ENCODE measurements at places on chromosomes 1 and 21.

GRCh38 chr1:102107441-102107840 lies 110.7 kb upstream of the OLFM3 start:
- DNase-seq, result no peak

- DNase-seq, result no peak
Measured at GRCh38 chr1:233180641-233181364, 114.7 kb downstream of the PCNX2 start.

- no peak for DNase-seq
Measured at GRCh38 chr1:197277166-197277565, 9.1 kb downstream of the CRB1 start.

- peak; percentile 36 for DNase-seq
Measured at GRCh38 chr1:113835686-113836290, 23.5 kb upstream of the RSBN1 start.

- no peak for DNase-seq
Measured at GRCh38 chr1:18919197-18919905, 17.0 kb upstream of the ALDH4A1 start.

DNA sequence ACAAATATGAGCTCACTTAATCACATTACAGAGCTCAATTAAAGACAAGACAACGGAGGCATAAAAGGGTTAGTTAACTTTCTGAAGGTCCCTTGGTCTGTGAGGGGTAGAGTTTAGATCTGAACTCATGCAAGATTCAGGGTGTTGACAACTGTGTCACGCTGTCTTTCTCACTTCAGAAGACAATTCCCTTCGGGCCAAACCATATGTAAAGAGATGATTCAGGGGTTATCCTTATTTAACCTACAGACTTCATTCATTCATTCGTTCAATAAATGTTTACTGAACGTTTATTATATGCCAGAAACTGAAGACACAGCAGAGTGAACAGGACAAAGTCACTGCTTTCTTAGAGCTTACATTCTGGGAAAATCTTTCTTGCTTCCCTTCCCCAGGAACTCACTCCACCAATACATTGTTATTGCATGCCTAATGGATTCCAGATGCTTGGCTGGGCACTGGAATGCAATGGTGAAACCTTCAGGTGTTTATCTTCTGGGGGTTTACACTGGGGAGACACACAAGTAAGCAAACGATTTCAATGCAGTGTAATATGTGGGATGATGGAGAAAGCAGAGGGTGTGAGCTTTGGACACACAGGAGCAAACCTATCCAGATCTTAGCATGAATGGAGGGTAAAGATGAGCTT lies 6.4 kb downstream of the XCL1 start:
- DNase-seq, result no peak

- DNase-seq, result no peak
Measured at GRCh38 chr21:36477001-36477400, 2.9 kb downstream of the CLDN14 start.

DNA sequence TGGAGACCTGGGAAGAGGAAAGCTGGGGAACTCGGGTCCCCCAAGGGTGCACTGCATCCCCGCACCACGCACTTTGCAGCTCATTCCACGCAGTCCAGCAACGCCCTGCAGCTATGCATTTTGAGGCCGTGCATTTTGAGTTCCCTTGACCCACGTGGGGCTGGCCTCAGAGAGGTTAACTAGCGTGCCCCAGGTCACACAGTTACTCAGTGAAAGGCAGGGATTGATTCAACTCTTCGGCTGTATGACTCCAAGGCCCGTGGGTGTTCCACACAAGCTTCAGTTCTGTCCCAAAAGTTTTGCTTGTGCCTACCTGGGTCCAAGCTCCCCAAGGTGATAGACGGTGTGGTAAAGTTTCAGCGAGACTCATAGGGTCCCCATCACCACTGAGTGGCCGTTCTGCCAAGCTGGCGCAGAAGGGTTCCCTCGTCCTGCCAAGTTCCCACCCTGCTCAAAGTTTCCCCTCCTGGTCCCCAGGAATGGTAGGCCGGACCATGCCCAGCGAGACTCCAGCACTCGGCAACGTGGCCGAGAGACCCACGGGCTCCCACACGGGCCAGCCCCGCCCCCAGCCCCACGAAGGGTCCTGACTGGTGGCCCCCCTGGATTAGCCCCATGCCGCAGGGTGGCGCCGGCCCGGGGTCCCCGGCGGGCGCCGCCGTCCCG lies 611 bp downstream of the HSPG2 start:
- no peak for DNase-seq

GRCh38 chr1:111471012-111471411 lies 2.8 kb upstream of the C1orf162 start:
- no peak for DNase-seq

DNA sequence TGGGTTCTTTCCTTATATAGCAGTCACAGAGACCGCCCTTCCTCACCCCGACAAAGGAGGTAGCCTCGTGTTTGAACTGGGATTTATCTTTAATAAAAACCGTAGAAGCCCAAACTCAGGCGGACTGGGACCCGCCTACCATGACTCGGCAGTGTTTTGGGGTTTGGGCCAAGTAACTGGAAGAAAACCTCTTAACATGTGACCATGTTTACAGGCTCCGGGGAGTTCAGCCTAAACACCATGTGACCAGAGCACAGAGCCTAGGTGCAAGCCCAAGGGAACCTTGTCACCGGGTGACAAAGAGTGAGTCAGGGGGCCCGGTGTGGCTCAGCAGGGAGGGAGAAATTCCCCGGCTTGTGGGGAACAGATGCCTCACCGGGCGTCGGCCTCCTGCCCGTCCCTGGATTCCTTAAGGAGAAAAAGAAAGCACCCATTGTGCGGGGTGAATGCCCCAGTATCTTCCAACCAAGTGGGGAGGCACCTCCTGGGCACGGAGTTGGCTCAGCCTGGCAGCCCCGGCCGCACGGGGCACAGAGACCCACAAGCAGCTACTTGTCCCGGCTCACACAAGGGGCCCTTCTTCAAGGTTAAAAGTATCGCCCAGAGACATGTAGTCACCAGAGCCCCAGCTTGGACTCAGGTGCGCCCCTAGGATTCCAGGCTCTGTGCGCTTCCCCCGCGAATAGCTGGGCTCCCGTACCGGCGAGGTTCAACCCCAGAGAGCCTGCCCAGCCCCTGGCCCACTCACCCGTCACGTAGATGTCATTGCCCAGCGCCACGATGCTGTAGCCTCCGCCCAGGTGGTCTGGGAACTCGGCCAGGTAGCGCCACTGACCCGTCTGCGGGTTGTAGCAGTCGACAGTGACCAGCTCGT lies 1.4 kb downstream of the KLHL21 start:
- peak; percentile 98 for DNase-seq

DNA sequence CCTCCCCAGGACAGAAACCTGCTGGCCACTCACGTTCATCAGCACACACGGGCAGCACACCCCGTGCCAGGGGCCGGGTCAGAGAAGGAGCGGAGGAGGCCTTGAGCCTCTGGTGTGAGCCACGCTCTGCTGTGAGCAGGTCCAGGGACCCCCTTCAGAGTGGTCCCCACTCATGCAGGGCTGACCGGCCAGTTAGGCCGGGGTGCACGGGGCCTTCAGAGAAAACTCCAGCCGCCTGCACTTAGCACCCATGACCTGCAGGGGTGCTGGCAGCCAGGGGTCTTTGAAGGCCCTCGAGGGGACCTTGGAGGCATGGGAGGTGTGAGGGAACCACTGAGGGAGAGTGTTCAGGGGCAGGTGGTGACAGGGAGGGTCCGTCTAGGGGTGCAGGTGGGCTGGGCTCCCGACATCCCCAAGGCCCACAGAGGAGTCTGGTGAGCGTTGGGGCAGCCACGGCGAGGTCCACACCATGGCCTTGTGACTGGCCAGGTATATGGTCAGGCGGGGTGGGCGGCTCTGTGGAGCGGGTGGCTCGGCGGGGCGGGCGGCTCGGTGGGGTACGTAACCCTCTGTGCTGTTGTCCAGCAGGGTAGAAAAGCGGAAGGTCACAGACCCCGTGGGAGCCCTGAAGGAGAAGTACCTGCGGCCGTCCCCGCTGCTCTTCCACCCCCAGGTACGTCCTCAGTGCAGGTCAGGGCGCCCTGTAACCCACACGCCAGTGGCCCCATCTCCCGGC lies 40.3 kb upstream of the ARHGEF16 start:
- DNase-seq, result no peak

- no peak for DNase-seq
Measured at GRCh38 chr1:45334308-45335245, 5.4 kb upstream of the TOE1 start.

- DNase-seq, result no peak
Measured at GRCh38 chr1:69081668-69082067, 486.1 kb upstream of the LRRC7 start.

DNA sequence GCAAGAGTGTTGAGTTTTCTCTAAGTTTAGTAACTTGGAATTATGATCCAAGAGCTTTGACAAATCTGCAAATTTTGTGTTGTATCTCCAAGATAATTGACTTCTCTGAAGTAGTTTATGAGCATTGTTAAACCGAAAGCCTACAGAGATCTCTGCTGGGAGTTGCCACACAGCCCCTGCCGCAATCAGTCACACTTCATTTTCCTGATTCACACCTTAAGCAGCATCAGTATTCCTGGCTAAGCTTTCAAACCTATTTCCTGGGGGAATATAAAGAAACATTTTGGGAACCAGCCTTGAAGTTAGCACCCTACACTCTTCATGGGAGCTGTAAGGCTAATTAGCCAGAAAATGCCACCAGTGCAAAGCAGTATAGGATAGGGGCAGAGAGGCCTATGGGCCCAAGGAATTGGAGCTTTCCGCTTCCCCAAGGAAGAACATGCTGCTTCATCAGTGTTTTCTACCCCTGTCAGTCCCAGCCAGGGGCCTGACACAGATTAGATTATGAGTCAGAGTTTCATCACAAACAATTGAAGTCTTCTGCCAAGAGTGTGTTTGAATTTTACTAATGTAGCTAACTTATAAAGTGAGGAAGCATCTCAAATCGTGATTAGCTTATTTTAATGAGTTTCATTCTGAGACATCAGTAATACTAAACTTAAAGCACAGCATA lies 23.2 kb upstream of the CACYBP start:
- peak; percentile 59 for DNase-seq

GRCh38 chr1:168227620-168228019 lies 1.8 kb downstream of the SFT2D2 start:
- DNase-seq, result no peak

GRCh38 chr1:109559995-109560394 lies 11.6 kb downstream of the GNAI3 start:
- no peak for DNase-seq

DNA sequence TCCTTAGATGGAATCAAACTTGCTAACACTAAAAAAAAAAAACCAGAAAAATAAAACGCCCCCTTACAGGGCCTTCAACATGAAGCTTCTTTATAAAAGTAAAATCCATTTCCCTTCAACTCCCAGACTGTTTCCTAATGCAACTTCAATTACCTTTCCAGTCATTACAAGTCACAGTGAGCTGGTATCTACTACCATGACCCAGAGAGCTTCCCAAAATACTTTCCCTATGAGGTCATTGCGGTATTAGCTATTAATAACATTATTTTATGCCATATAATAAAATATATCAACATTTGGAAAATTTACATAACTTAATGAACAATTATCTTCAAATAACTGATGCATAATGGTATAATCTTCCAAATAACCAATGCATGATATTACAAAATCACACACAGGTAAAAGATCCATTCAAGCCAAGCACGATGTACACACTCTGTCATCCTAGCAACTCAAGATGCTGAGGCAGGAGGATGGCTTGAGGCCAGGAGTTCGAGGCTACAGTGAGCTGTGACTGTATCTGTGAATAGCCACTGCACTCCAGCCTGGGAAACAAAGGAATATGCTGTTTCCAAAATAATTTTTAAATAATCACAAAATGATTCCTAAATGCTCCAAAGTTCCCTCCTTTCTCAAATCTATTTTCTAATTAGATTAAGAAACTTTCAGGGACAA lies 24.1 kb downstream of the EIF4G3 start:
- DNase-seq, result no peak

GRCh38 chr1:30855686-30856259 lies 52.8 kb downstream of the SDC3 start:
- no peak for DNase-seq

DNA sequence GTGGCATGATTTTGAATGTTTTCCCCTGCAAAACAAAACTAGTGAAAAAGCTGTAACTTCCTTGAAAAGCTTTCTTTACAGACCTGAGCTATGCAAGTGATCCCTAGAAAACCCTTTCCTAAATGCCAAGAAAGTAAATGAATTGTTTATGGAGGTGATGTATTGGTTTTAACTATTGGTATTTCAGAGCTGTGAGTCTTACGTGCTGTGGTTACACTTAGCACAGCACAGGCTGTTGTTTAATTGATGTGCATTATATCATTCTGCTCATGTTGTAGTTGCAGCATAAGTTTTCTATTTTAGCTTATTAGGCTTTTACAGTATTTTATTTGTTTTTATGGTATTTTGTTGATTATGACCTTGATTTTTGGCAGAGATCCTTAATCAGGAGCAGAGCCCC lies 74.1 kb upstream of the DYNLT5 start:
- DNase-seq, result no peak

DNA sequence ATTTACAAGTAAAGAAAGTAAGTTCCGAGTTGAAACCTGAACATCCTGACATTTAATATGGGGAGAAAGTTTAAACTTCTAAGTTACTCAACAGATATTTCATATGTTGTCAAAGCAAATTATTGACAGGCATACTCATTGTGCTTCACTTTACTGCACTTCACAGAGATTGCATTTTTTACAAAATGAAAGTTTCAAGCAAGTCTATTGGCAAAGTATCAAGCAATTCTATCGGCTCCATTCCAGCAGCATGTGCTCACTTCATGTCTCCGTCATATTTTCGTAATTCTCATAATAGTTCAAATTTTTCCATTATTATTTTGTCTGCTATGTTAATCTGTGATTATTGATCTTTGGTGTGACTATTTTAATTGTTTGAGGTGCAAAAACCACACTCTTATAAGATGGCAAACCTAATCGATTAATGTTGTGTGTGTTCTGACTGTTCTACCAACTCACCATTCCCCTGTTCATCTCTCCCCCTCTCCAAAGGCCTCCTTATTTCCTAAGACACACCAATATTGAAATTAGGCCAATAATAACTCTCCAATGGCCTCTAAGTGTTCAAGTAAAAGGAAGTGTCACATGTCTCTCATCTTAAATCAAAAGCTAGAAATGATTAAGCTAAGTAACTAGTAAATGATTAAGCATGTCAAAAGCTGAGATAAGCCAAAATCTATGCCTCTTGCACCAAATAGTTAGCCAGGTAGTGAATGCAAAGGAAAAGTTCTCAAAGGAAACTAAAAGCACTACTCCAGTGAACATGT lies 68.2 kb upstream of the BCL9 start:
- no peak for DNase-seq

DNA sequence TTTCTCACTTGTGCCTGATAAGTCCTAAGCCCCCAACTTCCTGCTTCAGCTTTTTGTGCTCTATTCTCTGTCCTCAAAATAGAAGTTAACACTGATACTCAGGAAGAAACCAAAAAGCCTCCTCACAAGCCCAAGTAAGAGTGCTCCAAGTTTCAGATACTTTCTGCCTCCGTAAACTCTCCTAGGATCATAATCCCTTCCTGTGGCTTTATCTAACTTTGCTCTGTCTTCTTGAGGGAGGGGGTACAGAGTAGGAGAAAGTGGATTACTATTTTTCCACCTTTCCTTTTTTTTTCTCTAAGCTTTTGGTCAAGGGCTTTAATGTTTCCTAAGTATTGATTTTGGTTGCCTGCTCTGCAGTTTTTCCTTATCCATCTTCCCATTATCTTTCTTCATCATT lies 54.6 kb downstream of the DPH5 start:
- DNase-seq, result no peak

All from foreskin keratinocyte (primary cell).